Femur (tissue), 1 donor: ENCODE measurements at places on chromosomes 3 and 15.

DNA sequence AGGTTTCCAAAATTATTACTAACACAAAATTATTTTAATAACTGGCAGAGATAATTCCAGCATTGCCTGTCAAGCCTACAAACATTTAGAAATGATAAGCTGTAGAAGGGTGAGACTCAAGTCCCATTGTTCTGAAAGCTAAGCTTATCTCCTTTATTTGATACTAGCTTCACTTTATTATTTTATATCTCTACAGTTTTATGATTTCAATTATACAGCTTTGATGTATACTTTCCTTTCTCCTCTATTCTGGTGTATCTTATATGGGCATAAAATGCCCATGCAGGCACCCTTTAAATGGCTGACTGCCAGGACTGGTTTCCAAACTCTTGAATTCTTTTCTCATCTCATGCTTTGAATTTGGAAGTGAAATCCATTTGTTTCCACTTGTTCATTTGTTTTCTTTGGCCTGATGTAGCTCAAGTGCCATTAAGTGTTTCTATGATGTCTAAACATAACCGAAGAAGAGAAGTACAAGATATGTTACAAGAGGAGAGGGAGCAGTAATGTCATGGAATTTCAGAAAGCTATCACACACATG, 372.1 kb upstream of the ARHGEF26 start:
- DNase-seq: no peak

DNA sequence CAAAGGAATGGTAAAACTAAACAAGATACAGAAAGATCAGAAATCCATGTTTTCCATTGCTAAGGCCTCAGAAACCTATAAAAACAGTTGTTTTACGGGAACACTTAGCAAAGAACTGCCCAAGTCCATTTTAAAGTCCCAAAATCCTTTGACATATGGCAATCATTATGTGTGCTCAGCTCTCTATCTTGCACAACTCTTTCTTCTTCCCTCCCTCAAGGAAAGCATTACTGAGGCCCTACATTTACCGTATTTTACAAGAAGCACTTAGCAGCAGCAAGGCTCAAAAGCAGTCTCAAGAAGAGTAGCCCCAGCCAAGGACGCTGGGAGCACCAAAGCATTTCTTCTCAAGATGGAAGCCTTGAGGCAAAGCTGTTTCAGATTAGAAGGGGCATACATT, 169.6 kb upstream of the LRTM1 start:
- DNase-seq: no peak

GRCh38 chr15:52615302-52615701, 46.5 kb upstream of the ARPP19 start:
- DNase-seq: no peak

DNA sequence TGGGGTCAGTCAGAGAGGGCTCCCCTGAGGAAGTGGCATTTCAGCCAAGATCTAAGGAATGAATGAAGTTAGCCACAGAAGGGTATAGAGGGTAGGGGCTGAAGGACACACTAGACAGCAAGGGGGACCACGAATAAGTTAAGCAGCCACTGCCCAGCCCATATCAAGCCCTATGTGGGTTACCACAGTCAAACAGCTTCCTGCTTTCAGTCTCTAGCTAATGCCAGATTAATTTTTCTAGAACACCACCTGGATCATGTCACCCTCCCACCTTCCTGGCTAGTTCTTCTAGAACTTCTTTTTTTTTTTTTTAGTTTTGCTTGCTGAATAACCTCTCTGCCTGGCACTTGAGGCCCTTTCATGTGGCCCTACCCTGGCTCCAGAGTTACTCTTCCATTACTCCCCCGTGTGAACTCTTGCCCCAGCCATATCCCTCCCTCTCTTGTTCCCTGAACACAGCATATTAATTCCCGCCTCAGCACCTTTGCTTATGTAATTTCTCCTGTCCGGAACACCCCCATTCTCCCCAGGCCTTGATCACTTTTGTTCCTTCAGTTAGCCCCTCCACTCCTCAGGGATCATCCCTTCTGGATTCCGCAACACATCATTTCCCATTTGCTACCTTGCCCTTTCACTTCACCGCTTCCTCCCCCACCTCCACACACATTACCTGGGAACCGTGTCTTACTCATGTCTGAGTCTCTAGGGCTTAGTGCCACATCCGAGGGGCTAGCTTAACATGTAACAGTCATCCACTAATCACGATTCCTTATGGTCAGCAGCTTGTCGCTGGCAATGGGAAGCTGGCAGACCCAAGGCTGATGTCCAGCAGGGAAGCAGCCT, 20.6 kb upstream of the BNC1 start:
- no peak for DNase-seq

GRCh38 chr15:26869628-26870027, 2.8 kb downstream of the GABRA5 start:
- no peak for DNase-seq

GRCh38 chr3:150460484-150460883, 52.4 kb downstream of the TSC22D2 start:
- no peak for DNase-seq

DNA sequence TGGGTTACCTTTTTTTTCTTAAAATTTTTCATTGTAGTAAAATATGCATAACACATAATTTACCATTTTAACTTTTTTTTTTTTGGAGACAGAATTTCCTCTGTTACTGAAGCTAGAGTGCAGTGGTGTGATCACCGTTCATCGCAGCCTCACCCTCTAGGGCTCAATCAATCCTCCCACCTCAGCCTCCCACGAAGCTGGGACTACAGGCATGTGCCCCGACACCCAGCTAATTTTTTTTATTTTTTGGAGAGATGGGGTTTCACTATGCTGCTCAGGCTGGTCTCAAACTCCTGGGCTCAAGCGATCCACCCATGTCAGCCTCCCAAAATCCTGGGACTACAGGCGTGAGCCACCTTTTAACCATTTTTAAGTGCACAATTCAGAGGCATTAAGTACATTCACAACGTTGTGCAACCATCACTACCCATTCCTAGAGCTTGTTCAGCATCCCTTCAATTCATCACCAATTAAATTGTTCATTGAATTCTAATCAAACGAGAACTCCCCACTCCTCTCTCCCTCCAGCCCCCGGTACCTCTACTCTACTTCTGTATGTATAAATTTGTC, 44.6 kb downstream of the BHLHE40 start:
- DNase-seq: no peak

DNA sequence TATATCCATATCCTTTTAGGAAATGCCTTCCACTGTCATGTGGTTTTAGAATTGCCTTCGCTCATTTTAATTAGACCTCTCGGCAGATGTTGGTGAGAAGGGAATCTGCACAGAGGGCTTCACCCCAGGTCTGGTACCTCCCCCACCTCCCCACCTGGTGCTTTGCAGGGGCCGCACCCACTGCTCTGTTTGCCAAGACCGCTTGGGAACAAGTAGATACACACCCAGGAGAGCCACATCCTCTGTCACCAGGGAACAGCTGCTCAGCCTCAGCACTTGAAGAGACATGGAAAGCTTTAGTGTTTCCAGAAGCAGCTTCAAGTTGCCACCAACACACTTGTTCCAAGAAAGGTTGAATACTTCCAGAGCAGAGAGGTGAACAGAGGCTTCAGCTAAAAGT, 21.8 kb downstream of the LRRC31 start:
- DNase-seq: no peak

DNA sequence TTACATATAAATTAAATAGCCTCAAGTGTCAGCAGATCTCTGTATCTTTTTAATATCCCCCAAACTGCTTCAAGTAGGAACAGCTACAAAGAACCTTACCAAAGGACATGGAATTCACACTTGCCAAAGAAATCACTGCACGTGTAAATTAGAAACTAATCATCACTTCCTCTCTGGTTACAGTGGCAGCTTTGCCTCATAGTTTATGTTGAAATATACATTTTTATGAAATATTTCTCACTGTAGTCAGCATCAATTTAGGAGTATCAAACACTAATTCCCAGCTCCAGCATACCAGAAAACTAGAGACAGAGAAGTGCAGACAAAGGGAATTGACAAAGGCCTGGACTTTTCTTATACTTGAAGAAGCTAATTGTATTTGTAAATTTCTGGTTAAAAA, 260.9 kb downstream of the TIGIT start:
- no peak for DNase-seq

DNA sequence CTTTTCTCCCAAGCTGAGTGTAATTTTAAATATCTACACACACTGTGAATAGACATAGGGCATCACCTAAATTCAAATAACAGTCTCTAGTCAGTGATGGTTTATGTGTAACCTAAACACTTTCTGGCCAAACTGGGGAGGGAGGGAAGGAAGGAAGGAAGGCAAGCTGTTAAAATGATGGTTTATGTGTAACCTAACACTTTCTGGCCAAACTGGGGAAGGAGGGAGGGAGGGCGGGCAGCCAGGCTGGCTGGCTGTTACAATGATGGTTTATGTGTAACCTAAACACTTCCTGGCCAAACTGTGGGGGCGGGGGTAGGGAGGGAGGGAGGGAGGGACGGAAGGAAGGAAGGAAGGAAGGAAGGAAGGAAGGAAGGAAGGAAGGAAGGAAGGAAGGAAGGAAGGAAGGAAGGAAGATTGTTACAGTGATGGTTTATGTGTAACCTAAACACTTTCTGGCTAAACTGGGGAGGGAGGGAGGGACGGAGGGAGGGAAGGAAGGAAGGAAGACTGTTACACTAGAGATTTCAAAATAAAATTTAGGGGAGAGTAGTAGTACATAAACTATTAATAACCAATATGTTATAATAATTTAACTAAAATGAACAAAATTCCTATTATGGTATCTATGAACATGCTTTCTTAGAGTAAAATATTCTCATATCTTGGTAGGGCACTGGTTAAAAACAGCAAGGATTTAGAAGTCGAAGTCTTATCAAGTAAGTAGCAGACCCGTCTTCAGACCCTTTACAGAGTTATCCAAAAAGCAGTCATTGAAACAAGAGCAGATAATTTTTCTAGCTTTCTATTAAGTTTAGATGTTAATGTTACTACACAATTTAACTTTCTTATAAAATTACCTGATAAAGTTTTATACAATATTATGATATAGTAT, 148.1 kb downstream of the LMLN start:
- no peak for DNase-seq

DNA sequence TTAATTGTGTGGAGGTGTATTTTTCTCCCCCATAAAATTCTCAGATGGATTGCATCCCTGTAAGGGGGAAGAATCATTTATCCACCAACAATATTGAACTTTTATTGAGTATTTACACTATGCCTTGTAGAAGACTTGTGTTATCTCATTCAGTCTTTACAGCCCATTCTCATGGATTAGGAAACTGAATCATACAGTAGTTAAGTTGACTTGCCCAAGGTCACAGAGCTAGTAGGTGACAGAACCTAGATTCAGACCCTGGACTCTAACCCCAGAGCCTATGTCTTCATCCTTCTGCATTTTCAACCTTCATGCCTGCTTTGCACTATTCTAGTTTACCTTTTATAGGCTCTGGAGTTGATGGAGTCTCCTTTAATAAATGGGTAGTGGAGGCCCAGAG, 226.8 kb downstream of the LPP start:
- no peak for DNase-seq

GRCh38 chr3:112782491-112782890, 64.2 kb downstream of the CD200R1L start:
- no peak for DNase-seq

DNA sequence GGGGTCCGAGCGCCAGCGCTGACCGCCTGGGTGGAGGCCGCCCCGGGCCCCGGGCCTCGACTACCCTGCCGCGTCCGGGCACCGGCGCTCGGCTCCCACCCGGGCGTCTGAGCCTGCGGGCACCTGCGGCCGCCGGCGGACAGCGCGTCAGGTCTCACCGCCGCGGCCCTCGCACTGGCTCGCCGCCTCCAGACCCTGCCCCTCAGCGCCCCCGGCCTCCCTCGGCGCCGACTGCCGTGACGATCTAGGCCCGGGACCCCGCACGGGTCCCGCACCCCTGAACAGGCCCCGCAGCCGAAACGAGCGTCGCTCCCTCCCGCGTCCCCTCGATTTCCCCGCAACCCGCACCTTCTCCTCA, 297 bp downstream of the PRC1 start:
- DNase-seq: no peak

DNA sequence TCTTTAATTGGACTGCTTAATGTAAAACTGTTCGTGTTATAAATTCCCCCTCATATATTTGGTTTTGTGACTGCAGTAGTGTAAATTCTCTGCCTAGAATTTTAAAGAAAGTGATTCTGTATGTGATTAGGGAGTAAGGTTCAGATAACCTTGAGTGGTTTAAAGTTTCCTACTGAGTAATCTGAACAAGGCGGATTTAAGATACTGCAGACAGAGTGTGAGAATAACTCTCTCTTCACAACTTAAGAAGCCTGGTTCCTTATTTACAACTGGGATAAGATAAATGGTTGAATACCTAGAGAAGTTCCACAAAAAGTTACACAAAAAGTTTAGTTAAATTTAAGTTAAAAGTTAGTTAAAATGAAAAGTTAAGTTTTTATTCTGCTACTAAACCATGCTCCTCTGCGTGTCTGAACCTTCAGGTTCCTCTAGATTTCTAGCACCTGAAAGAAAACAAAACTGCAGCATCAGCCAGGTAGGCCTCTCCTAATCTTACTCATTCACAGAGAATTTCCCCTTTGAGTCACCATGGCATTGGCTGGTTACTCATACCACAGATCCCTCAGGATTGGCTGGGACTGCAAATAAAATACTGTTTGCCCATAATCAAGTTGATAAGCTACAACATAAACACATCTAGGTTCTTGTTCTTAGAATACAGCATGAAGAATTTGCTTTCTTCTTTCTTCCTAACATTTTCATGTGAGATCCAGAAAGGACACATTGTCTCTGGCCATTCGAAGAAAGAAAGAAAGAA, at the start of gene ARL14:
TSS of gene ARL14 (plus strand) at position 614 of the 757 bp plus-strand sequence. CDS start 187 bp downstream, outside the sequence.
- no peak for DNase-seq

DNA sequence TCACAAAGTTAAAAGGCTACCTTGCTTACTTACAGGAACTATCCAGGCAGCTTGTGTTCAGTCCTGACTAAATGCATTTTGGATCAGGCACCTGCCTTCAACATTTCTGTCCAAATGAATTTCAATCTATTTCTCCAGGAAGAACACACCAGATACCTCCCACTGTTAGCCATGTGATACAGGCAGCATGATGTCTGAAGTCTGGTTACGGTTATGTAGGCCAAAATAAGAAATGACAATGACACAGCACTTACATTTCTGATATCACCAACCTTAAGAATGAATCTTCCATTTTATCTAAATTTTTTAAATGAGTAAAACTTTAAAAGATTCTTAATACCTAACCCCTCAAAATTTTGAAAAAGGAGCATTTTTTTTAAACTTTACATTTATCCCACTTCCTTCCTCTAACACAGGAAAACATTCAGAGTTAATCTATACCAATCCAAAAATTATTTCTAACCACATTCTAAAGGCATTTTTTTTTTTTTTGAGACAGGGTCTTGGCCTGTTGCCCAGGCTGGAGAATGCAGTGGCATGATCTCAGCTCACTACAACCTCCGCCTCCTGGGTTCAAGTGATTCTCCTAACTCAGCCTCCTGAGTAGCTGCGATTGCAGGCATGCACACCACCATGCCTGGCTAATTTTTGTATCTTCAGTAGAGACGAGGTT, at the start of gene MAP4:
TSS of gene MAP4 (minus strand) at position 116 of the 673 bp plus-strand sequence. CDS start 17,556 bp downstream, outside the sequence.
- no peak for DNase-seq

GRCh38 chr15:29143909-29144635, 125.5 kb downstream of the NSMCE3 start:
- DNase-seq: no peak

DNA sequence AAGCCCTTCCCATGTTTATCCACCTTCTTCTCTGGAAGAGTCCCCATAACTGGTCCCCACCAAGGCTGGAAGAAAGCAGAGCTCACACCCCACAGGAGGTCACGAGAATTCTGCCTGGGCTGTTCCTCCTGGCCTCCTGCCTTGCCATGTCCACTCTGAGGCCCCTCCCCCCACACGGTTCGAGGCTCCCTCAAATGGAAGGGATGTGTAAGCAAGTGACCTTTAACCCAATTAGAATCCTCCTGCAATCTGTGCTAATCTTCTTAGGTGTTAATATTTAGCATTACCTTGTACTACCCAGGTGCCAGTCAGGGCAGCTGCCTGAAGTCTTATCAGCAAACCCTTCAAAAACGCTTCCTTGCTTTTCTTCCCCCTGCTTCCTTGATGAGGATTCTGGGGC, 32.4 kb upstream of the DYNC1LI1 start:
- DNase-seq: no peak
